Left colon (tissue), 2 donors: ENCODE measurements at places on chromosomes 13 and 19.

DNA sequence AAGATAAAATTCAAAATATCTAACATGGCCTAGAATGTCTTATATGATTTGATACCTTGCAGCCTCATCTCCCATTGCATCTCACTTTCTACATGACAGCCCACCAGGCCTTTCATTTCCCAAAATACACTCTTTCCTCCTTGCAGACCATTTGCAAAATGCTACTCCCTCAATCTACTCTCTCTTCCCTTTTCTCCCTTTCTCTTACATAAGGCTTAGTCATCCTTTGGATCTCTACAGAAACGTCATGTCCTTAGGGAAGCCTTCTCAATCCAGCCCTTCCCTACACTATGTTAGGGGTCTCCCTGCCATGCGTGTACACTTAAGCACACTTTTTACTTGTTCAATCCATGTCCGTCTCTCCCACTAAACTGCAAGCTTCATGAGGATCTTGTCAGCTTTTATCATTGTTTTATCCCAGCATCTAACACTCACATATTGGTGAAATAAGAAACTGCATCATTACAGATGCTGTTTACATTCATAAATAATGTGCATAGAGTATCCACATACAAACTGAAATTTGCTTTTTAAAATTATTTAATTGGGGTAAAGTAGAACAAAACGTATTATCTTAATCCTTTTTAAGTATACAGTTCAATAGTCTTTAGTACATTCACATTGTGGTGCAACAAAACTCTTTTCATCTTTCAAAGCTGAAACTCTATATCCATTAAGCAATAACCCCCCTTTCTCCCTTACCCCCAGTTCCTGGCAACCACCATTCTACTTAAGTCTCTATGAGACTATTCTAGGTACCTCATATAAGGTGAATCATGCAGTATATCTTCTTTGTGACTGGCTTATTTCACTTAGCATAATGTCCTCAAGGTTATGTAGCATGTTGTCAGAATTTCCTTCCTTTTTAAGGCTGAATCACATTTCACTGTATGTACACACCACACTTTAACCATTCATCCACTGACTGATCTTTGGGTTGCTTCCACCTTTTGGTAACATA lies 11.5 kb upstream of the WBP4 start:
- DNase-seq: no peak

DNA sequence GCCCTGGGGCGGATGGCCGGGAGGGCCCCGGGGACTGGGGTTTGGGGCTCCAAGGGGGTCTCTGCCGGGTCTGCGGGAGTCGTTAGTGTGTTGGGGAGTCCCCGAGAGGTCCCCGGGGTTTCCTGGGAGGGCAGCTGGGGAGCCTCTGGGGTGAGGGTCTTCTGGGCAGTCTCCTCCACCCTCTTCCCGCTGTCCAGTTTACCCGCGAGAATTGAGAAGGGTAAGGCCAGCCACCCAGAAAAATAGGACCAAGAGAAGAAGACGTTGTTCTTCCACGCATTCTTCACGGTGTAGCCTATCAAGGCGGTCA lies 1.0 kb upstream of the ETFB start:
- DNase-seq: peak; percentile 64

DNA sequence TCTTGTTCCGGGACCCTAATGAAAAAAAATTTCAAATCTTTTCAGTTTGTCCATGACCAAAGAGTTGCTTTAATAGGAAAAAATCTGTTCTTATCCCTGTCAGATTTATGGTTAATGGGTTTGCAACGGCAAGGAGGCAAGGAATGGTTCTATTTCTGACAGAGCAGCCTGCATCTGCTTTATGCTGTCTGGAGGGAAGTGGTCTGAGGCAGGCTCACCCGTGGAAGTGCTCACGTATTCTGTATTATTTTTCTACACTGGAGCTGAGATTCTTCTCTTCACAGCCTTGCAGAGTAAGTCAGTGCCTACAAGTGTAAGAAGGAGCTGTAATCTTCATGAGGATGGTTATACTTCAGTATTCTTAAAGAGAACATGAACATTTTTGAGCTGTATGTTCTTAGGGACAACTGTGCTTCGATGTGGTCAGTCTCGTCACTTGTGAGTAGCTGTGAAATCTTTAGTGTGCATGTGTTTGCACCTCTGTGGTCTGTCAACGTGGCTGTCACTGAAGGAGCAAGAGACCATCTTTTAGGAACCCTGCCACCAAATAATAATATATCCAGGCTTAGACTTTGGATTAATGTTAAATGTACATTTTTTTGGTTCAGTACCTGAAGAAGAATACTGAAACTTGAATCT lies 114.3 kb downstream of the DNAJC3 start:
- no peak for DNase-seq

GRCh38 chr19:33493401-33494275 lies 28.0 kb downstream of the PEPD start:
- no peak for DNase-seq

DNA sequence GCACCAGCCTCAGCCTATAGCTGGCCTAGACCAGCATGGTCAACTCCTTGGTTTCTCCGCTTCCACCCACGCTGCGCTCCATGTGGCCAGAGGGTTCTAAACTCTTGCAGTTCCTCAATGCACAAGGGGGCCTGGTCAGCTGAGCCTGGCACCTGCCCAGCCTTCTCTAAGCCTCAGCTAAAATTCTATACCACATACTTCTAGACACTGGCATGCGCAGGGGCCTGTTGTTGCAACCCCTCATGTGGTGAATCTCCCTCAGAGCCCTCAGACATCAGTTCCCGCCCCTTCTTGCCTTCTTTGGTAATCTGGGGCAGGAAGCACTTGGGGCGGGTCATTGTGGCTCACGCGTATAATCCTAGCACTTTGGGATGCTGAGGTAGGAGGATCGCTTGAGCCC lies 19.7 kb upstream of the LDLR start:
- DNase-seq: no peak

- DNase-seq: no peak
These were observed 57.8 kb downstream of the CCNA1 start for GRCh38 chr13:36490055-36490454.

DNA sequence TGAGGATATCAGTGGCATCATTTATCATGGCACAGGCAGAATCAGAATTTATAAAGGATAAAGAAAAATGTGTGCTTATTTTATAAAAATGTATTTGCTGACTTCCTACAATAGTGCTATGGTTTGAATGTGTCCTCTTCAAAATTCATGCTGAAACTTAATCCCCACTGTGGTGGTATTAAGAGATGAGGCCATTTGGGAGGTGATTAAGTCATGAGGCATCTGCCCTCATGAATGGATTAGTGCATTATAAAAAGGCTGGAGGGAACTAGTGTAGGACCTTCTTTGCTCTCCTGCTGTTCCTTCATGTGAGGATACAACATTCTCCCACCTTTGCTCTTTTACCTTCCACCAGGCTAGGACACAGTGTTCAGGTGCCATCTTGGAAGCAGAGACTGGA lies 212.8 kb downstream of the RFC3 start:
- DNase-seq: no peak

DNA sequence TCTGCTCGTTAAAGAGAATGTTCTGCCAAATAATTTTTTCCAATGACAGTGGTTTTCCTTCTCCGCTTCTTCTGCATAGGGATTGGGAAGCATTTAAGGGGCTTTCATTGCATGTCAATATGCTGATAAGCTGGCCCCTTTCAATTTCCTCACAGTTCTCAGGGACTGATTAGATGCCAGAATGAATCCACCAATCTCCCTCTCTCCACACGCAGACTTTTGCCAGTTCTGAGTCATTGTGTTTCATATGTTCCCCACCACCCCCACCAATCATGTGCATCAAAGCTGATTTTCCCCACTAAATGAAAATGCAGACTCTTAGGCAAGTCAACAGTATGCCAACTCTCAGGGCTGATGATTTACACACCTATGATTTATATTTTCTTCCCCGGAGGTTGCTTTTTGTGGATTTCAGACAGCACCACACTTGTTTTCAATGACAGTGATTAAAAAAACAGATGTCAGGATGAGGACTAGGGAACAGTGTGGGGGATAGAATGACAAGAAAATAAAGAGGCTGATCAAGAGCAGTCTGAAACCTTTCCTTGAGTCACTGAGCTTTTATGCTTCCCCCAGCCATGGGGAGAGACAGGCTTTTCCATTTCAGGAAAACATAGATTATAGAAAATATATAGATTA lies 47.9 kb upstream of the C13orf42 start:
- no peak for DNase-seq

- no peak for DNase-seq
These were observed 74.8 kb upstream of the KLHL1 start for GRCh38 chr13:70183041-70183440.

GRCh38 chr13:29540799-29541198 lies 54.7 kb downstream of the SLC7A1 start:
- DNase-seq: no peak

DNA sequence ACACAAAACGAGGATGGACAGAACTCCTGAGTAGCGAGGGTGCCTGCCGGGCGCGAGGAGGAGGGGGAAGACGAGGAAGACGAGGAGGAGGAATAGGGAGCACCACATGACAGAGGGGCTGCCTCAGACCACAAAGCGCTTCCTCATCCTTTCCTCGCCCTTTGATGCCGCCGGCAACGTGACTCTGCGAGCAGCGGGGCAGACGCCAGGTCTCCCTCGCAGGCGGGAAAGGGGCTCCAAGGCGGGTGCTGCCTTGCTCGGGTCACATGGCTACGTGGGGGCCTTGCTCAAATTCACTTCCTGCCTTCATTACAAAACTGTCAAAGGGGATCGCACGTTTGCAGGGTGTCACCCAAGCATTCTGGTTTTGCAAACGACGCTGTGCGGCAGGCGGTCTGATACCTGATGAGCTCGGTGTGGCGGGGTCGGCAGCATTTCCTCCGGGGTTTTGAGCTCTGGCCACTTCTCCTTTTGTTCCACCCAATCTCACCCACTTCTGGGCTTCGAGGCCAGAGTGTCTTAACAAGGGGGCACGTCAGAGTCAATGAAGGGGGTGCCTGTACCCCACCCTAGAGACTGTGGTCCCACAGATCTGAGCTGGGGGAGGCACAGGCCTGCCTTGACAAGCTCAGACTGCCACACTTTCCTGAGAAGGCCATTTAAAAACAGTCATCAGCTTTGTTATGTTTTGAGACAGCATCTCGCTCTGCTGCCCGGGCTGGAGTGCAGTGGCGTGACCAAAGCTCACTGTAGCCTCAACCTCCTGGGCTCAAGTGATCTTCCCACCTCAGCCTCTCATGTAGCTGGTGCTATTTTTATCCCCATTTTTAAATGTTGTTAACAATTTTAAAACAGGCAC lies 14.9 kb downstream of the MAP2K2 start:
- peak; percentile 48 for DNase-seq

- no peak for DNase-seq
These were observed 34.0 kb downstream of the WDR87 start for GRCh38 chr19:37872383-37872782.

DNA sequence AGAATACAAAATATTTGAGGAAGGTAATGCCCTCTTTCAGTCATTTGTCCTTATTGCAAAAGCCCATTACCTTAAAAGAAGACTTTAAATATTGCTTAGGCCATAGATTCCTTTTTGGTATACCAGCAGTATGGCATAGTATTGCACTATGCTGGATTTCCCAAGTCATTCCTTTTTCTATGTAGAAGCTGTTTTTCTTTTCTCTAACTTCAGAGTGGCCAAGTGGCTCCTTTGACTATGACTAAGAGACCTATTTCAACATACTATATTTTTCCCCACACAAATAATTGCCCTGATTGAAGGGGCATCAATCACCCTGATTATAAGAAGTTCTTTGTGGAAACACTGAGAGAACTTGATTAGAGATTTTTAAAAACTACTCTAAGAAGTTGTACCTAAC lies 68.6 kb downstream of the UFM1 start:
- no peak for DNase-seq
